ENCODE measurements at places on chromosomes 3 and 15.
A peak's percentile ranks its signal among the peaks of the same experiment; 100 is the strongest.

- DNase-seq = no peak
These were observed at the start of gene APH1B for GRCh38 chr15:63277038-63277892. APH1B (plus strand) TSS chr15:63277605; CDS start chr15:63277624, 19 bp downstream.

DNA sequence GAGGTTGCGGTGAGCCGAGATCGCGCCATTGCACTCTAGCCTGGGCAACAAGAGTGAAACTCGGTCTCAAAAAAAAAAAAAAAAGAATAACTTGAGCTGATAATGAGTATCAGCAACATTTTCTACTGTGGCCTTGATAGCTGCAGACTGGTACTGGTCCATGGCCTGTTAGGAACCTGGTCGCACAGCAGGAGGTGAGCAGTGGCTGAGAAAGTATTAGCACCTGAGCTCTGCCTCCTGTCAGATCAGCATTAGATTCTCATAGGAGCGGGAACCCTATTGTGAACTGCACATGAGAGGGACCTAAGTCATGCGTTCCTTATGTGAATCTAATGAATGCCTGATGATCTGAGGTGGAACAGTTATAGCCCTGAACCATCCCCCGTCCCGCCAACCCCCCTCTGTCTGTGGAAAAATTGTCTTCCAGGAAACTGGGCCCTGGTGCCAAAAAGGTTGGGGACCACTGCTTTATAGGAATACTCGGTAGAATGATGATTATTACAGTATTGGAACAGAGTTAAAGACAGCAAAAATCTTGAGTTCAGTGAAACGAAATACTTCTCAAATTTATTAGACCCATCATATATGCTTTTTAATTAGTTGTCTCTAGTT is 126.0 kb downstream of the ZNF609 start:
- no peak for DNase-seq

- DNase-seq = no peak
These were observed 155.9 kb upstream of the ICE2 start for GRCh38 chr15:60634815-60635214.

GRCh38 chr3:149129326-149130205 is at the start of gene HPS3:
HPS3 (plus strand) TSS chr3:149129638; CDS start chr3:149129724, 86 bp downstream.
- DNase-seq = no peak

- DNase-seq = no peak
These were observed 2.7 kb downstream of the MECOM start for GRCh38 chr3:169660709-169661360.

DNA sequence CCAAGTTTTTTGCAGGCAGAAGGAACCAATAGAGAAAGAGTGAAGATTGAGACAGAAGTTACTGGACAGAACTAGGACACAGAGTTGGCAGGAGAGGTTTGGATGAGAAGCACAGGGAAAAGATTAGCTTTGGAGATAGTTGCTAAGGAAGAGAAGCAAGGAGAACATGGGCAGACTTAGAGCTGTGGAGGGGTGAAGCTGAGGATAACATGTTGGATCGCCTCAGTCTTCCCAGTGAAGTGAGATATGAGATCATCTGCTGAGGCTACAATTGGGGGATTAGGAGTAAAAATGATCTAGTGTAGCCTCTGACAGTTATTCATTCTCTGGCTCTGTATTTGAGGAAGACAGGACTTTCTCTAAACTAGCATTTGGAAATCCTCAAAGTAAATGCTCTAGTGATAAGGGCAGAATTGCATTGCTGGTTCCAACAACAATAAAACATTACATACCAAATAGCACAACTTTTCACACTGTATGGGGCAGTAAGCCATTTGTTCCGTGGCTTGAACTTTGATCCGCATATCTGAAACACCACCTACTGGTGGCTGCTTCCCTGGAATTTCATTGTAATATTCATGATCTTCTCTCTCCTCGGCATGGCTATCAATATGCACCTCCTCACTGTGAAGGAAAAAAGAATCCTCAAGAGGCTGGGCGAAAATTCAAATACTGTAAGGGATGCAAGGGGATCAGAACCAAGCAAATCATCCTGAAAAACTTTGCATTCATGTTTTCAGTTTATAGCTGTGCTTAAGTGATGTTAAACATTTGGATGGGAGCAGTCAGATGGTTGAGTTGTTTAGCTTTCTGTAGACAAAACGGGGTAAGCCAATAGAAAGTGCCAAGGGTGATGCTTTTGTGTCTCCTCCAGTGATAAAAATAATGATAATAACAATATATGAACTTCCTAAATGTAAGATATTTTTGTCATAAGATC is 22.2 kb upstream of the EID1 start:
- no peak for DNase-seq

DNA sequence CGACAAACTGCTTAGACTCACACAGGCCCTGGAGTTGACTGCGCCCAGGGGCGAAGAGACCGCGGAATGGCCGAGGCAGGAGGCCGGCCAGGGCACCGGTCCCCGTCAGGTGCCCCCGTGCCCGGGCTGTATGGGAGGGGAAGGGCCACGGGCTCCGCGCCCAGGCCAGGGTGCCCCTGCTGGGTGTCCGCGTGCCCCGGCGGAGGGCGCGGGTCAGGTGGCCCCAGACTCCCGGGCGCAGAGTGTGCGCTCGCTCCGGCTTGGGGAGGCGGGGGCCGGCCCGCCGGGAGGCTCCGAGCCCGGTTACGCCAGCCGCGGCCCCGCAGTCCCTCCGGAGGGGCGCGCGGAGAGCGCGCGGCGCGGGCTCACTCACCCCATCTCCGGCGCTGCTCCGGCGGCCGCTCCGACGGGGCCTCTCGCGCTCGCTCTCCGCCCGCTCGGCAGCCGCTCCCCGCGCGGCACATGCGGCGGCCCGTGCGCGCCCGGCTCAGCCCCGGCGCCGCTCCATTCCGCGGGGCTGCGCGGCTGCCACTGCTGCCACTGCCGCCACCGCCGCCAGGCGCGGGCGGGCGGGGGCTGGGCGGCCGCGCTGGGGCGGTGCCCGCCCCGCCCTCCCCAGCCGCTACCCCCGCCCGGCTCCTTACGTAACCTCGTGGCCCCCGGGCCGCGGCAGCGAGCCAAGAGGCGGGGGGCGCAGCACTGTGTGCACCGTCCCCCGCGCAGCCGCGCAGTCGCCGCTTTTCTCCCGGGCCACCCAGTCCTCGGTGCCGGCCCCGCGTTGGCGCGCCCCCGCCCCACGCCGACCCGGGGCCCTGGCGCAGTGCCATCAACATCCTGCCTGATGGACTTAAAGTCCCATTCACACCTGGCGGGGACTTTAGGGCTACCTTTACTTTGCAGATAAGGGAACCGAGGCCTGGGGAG is at the start of gene HOMER2:
Gene HOMER2 (minus strand): TSS at position 563 of the 924 bp plus-strand sequence. CDS start 185 bp downstream, at position 378.
- no peak for DNase-seq

GRCh38 chr15:65373163-65373651 is 4.6 kb downstream of the IGDCC3 start:
- no peak for DNase-seq

DNA sequence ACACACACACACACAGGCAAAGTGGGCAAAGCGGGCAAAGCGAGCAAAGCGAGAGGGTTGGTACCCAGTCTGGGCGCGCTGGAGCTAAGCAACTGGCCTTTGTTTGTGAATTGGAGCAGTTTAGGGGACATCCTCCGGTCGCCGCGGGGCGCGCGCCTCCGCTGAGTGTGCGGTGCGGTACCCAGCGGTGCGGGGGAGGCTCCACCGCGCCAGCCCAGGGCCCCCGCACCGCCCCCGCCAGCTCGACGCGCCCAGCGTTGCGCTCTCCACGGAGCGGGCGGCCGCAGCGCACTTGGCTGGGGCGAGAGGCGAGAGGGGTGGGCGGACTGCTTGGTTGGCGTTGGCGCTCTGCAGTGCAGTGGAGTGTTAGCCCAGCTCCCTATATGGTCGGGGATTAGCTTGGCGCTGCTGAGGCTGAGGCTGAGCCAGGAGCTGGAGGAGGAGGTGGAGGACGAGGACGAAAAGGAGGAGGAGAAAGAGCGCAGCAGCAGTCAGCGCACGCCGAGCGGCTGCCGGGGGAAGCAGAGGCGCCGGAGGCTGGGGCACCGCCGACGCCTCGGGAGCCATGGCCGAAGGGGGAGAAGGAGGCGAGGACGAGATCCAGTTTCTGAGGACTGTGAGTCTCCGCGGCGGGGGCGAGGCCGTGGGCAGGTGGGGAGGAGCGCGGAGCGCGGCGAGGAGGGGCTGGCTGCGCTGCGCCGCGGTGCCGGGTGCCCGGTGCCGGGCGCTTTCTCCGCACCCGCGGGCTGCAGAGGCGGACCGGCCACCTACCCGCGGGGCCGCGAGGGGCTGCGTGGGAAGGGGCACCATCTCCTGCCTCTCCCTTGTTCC is at the start of gene RYR3:
Gene RYR3 (plus strand): TSS at position 487 of the 831 bp plus-strand sequence. CDS start 79 bp downstream, at position 566.
- no peak for DNase-seq

DNA sequence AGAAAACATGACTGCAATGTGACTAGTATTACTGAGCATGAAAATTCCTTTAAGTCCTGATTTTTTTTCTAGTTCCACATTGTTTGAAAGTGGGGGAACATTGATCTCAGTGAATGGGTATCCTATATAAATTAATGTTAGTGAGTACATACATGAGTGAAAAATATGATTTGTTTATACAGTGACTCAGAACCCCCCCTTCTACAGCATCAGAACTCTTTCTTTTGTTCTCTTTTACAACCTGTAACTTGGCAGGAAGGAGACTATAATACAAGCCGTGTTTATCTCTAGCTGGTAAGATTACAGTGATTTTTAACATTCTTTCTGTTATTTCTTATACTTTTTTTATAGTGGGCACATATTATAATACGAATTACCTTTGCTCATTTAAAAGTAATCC is 384.7 kb downstream of the PDCD6IP start:
- DNase-seq = no peak

- peak; percentile 75 for DNase-seq
These were observed 158.3 kb downstream of the SV2B start for GRCh38 chr15:91258415-91258759.

GRCh38 chr3:151346292-151346691 is 16.9 kb upstream of the P2RY13 start:
- no peak for DNase-seq

GRCh38 chr3:64796607-64797399 is 109.0 kb upstream of the ADAMTS9 start:
- DNase-seq = no peak

DNA sequence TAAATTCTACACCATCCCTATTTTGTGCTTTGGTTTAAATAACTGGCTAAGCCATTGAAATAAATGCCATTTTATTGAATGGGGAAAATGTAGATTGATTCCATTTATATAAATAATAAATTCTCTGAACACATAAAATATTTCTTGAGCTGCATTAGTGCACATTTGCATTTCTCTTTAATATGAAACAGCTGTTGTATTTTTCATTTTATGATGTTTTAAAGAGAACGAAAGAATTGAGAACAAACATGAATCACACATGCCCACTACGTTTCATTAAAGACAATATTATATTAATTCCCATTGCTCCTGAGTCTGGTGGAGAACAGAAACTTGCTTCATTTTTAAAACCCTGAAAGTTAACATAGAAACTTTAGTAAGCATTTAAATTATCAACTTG is 235.7 kb upstream of the CFAP20DC start:
- DNase-seq = no peak

DNA sequence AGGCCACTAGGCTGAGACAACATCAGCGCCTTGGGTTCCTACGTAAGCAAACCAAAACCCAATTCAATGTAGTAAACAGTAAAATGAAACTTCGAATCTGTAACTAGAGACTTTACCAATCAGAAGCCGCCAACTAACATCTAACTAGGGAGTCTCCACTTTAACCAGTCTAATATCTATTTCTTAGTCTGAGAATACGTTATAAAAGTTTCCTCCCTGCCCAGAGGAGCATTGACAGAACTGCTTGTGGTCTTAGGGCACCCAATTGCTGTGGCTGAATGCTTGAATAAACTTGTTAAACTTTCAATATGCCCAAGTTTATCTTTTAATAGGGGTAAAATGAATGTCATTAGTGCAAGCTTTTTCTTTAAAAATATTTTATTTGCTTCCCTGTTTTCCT is 4.3 kb downstream of the CP start:
- DNase-seq = no peak

DNA sequence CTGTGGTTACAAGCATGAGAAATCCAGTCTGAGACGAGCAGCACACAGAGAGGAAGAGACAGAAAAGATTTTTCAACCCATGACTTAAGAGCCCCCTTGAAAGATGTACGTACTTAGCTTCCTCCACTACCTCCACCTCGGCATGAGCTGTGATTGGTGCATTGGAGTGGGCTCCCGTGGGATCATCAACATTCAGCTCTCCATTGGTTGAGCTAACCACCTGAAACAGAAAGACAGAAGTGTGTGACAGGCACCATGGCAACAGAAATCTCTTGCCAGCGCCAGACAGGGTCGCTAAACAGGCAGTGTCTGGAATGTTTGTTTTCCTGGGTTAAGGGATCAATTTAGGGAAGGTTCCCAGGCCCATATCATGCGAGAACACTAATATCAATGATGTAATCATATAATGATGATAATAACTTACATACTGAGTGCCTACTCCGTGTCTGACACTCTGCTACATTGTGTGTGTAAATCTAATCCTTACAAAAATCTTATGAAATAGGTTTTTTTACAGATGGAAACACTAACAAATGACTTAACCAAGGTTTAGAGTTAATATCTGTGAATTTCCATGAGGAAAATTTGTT is 17.5 kb upstream of the PPIB start:
- DNase-seq = no peak

DNA sequence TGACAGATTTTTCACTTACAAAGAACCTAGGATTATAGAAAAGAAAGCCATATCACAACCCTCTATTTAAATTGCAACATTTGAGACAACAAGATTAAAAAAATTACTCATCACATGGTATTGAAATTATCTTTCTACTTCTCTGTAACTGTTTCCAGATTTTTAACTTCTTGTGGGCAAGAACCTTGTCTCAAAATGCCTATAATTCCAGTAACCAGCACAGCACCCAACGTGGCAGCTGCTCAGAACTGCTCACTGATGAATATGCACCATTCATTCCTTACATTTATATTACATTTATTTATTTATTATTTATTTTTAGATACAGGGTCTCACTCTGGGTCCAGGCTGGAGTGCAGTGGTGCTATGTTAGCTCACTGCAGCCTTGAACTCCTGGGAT is 216.1 kb downstream of the THRB start:
- no peak for DNase-seq

GRCh38 chr15:31332020-31332680 is 5.5 kb downstream of the KLF13 start:
- DNase-seq = no peak

GRCh38 chr3:85182975-85183752 is 224.4 kb downstream of the CADM2 start:
- DNase-seq = no peak

GRCh38 chr15:55907797-55908196 is 85.6 kb downstream of the NEDD4 start:
- DNase-seq = no peak

GRCh38 chr15:69794645-69795469 is 302.9 kb downstream of the TLE3 start:
- no peak for DNase-seq

- no peak for DNase-seq
These were observed 7.0 kb upstream of the BMF start for GRCh38 chr15:40115670-40116093.

GRCh38 chr3:117278424-117279190 is 569.0 kb downstream of the TUSC7 start:
- DNase-seq = no peak

- no peak for DNase-seq
These were observed 61.6 kb downstream of the SHQ1 start for GRCh38 chr3:72786668-72787067.

GRCh38 chr15:22959321-22960101 is 20.7 kb downstream of the CYFIP1 start:
- no peak for DNase-seq

Measured in vagina (tissue), 2 donors.